ENCODE measurements at places on chromosomes 13 and 19.

GRCh38 chr13:44406617-44407016, 33.0 kb downstream of the SERP2 start:
- no peak for DNase-seq

GRCh38 chr13:106369091-106369490, 166.4 kb downstream of the EFNB2 start:
- DNase-seq = no peak

- DNase-seq = peak; percentile 85
Observed at GRCh38 chr19:47436712-47437401, 17.5 kb upstream of the MEIS3 start.

DNA sequence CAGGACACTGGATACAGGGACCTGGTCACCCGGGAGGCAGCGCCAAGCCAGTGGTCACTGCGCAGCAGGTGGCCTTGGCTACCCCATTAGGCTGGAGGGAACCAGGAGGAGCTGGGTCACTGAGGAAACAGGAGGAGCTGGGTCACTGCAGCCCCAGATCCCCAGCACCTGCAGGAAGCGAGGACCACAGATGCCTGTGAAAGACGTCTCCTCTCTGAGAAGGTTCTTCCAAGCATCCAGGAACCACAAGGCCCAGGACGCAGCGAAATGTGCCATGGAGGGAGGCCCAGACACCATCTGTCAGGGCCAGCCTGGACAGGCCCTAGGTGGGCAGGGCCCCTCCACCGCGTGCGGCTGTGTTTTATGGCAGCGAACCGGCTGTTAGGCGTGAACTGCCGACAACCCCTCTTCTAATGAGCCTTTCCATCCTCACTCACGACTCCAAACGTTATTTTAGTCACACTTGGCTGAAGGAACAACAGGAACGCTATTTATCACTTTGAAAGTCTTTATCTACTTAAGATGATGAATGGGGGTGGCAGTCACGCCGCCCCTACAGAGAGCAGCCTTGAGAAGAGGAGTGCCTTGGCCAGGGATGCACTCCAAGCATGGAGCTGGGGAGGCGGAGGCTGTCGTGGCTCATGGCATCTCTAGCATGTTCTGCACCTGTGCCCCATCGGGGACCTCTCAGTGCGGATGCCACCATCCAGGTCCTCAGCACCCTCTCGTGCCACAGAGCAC, 53.3 kb downstream of the CEBPG start:
- DNase-seq = no peak

- DNase-seq = no peak
Observed at GRCh38 chr13:113904411-113904810, 40.5 kb upstream of the GAS6 start.

DNA sequence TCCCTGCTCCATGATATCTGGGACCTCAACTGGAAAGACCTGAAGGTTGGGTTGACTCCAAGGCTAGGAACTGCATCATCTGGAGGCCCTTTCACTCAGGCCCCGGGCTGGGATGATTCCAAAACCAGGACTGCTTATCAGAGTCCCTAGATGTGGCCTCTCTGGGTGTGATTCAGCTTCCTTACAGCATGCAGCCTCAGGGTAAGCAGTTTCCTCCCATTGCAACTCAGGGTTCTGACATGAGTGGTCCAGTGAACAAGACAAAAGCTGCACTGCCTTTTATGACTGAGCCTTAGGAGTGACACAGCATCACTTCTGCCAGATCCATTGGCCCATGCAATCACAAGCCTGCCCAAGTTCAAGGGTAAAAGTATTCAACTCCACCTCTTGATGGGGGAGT, 502.8 kb downstream of the COG6 start:
- no peak for DNase-seq

GRCh38 chr13:29893438-29893837, 43.0 kb upstream of the UBL3 start:
- DNase-seq = no peak

DNA sequence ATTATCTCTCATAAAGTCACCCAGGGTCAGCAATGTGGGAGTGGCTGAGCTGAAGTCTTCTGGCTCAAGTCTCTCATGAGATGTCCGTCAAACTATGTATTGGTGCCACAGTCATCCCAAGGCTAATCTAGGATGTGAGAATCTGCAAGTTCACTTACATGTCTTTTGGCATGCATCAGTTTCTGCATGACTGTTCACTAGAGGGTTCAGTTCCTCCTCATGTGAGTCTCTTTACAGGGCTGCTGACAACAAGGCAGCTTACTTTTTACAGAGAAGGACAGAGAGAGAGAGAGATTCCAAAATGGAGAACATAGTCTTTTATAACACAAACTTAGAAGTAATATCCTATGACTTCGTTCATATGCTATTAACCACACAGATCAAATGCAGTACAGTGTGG, 328.8 kb upstream of the SLITRK1 start:
- no peak for DNase-seq

GRCh38 chr19:37466277-37466797, 907 bp downstream of the ZNF569 start:
- DNase-seq = no peak

DNA sequence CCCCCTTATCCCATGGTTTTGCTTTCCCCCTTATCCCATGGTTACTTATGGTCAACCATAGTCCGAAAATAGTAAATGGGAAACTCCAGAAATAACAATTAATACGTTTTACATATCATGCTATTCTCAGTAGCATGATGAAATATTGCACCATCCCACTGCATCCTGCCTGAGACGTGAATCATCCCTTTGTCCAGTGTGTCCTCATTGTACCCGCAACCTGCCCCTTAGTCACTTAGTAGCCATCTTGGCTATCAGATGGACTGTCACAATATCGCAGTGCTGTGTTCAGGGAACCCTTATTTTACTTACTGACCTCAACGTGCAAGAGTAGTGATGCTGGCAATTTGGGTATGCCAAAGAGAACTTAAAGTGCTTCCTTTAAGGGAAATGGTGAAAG, 10.5 kb upstream of the NBEA start:
- DNase-seq = no peak

DNA sequence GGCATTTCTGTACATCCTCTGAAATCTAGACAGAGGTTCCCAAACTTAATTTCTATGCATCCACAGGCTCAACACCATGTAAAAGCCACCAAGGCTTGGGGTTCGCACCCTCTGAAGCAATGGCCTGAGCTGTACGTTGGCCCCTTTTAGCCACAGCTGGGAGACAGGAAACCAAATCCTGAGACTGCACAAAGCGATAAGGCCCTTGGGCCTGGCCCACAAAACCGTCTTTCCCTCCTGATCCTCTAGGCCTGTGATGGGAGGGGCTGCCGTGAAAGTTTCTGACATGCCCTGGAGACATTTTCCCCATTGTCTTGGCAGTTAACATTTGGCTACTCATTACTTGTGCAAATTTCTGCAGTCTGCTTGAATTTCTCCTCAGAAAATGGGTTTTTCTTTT, 766.4 kb downstream of the GPC5 start:
- DNase-seq = no peak

- no peak for DNase-seq
Observed at GRCh38 chr13:39951301-39951700, 295.8 kb downstream of the COG6 start.

DNA sequence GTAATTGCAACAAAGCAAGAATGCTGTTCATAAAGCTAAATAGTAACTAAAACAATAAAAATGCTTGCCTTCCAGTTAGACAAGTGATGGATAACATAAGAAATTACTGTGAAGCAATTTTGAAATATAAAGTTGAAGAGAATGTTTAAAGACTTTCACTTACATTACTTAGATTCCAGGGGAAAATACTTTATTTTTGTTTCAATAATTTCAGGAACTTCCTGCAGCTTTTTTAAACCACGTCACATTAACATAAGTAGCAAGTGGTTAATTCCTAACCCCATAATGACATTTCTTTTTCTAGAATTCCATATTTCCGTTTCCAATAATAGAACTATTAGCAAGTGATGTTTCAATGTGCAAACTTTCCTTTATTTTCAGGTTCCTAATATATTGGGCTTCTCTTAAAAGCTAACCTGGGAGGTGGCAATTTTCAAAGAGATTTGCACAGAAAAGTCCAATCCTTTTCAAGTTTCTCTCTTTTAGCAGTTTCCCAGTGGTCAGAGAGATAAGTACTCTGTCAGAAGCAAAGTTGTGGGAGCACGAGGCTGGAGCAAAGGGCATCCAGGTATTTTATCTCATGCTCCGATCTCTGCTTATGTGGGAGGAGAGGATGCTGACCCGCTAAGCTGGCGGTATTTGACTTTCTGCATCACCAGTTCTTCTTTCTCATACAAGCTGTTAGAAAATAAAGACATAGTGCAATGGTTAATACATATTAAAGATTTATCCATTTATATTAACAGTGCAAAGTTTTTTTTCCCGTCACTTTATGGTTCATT, 1025.3 kb downstream of the EFNB2 start:
- DNase-seq = no peak

- DNase-seq = no peak
Observed at GRCh38 chr19:45502111-45502510, 3.9 kb downstream of the PPM1N start.

GRCh38 chr13:79812070-79812850, 331.3 kb downstream of the NDFIP2 start:
- no peak for DNase-seq

GRCh38 chr19:47675859-47676258, 37.4 kb upstream of the EHD2 start:
- no peak for DNase-seq

- no peak for DNase-seq
Observed at GRCh38 chr13:75610466-75610865, 25.7 kb upstream of the LMO7 start.

Data from hematopoietic multipotent progenitor cell treated with erythropoietin and hydrocortisone succinate and interleukin-3 and kit ligand, for 15 days (in vitro differentiated cells).